ENCODE measurements at places on chromosomes 11 and 22. TPM values are rescaled to one million over a fixed set of nuclear protein-coding genes. Genes with fewer than 3 reads are reported as not detected.

APOL3 gene
- 59.1 TPM for total RNA-seq

SAA1 gene
- total RNA-seq = not detected

TLCD5 gene
- total RNA-seq = 6.4 TPM

MMP3 gene
- not detected for total RNA-seq

IL18 gene
- total RNA-seq = 0.99 TPM

UFD1 gene
- total RNA-seq = 168 TPM

GLB1L3 gene
- not detected for total RNA-seq

UBASH3B gene
- total RNA-seq = 73.3 TPM

TCN1 gene
- not detected for total RNA-seq

NNMT gene
- 346 TPM for total RNA-seq

APOL4 gene
- 0.53 TPM for total RNA-seq

SLC5A4 gene
- total RNA-seq = 0.66 TPM

CNGA4 gene
- not detected for total RNA-seq

CCDC73 gene
- not detected for total RNA-seq

PAK1 gene
- 5.0 TPM for total RNA-seq

PATE2 gene
- 0.07 TPM for total RNA-seq

NAALAD2 gene
- total RNA-seq = 0.21 TPM

TEX12 gene
- total RNA-seq = not detected

VSIG2 gene
- total RNA-seq = 0.26 TPM

CBLIF gene
- total RNA-seq = not detected

C22orf15 gene
- total RNA-seq = 1.4 TPM

SPINDOC gene
- 17.1 TPM for total RNA-seq

PDE2A gene
- total RNA-seq = 25.3 TPM

APOC3 gene
- total RNA-seq = not detected

RFPL2 gene
- not detected for total RNA-seq

CAVIN3 gene
- 94.6 TPM for total RNA-seq

MAJIN gene
- total RNA-seq = not detected

OLFML1 gene
- not detected for total RNA-seq

DNAJB13 gene
- total RNA-seq = not detected

SLC22A12 gene
- total RNA-seq = not detected

SLC37A2 gene
- total RNA-seq = 0.67 TPM

KIF18A gene
- 8.3 TPM for total RNA-seq

NLRP14 gene
- total RNA-seq = 0.40 TPM

NXPE2 gene
- total RNA-seq = not detected

SAA4 gene
- total RNA-seq = not detected

Data from pulmonary artery endothelial cell (primary cell).